ENCODE measurements at places on chromosomes 2 and 18. TPM values are rescaled to one million over a fixed set of nuclear protein-coding genes. Genes with fewer than 3 reads are reported as not detected.

GRCh38 chr18:78102135-78102534 is 852.5 kb downstream of the GALR1 start:
- DNase-seq: no peak

MEIS1 gene
- 20.7 TPM for total RNA-seq

ZNF514 gene
- 35.9 TPM for total RNA-seq

GRCh38 chr2:215660687-215661086 is 224.8 kb upstream of the FN1 start:
- DNase-seq: no peak

DNA sequence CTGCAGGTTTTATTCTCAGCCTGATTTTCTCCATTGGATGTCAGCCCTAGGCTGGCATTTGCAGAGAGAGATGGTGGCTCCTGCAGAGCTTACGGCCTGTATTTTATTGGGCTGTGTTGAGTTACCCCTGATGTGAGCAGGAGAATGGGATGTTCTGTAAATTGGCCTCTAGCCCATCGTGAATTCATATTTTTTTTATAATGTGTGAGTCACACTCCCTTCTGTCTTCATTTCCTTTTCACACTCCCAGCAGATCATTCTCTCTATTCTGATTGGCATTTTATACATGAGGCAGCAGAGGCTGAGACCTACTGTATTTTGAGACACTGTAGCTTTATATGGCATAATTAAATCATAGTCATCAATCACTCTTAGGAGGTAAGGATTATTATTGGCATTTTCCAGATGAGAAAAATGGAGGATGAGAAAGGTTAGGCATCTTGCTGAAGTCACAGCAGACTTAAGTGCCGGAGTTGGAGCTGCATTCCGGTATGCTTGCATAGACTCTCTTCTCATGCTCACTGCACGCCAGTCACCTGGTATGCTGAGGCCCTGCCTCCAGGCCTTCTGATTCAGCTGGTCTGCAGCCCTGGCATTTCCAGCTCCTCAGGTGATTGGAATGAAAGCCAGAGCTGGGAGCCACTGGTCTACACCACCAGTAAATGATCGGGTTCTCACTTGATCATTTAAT is 142.4 kb downstream of the NEDD4L start:
- DNase-seq: no peak

- no peak for DNase-seq
Observed at GRCh38 chr2:36963106-36963505, 3.2 kb downstream of the STRN start.

All from occipital lobe (tissue), 3 donors.